ENCODE measurements at places on chromosomes 3 and 15. TPM values are rescaled to one million over a fixed set of nuclear protein-coding genes. Genes with fewer than 3 reads are reported as not detected.

Gene GOLGA8K
- not detected for total RNA-seq

- ATAC-seq = no peak
Measured at GRCh38 chr15:41860049-41860828, 21.6 kb downstream of the PLA2G4B start.

Gene CFAP91
- not detected for total RNA-seq

Gene COL6A5
- total RNA-seq = 0.16 TPM

DNA sequence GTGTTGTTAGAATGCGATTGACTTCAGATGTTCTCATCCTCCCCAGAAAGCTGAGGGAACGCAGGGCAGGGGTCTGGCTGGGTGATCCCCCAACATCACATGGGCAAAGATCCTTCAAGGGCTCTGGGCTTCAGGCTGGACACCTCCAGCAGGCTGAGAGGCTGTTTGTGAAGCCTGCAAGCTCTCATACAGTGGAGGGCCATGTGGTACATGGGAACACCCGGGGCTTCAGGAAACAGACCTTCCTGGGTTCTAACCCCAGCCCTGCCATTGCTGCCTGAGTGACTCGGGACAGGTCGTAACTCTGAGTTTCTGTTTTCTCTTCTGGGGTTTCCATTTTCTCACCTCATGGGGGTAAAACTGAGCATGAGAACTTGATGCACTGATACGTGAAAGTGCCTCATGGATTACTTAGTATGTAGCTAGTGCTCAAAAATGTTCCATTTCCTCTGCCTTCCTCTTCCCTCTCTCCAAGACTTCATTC lies 81.2 kb downstream of the TLE3 start:
- ATAC-seq = no peak

GRCh38 chr3:44058022-44058867 lies 183.4 kb upstream of the TOPAZ1 start:
- ATAC-seq = peak; percentile 75

DNA sequence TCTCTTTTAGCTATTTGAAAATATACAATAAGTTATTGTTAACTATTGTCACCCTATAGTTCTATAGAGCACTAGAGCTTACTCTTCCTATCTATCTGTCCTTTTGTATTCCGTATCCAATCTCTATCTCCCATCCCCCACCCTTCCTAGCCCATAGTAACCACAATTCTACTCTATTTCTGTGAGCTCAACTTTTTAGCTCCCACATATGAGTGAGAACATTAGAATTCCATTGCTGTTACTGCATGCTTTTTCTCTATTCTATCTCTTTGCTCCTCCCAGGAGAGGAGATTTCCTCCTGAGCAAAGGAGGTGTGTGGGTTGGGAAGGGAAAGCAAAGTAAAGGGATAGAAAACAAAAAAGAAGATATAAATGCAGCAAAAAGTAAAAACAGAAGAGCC lies 105.6 kb upstream of the SLC4A7 start:
- no peak for ATAC-seq

Gene BUB1B
- 15.3 TPM for total RNA-seq

Gene SERINC4
- 0.36 TPM for total RNA-seq

Gene PPARG
- 13.3 TPM for total RNA-seq

GRCh38 chr15:89175617-89176191 lies 45.7 kb downstream of the RLBP1 start:
- no peak for ATAC-seq

Gene CSPG4
- total RNA-seq = 1.9 TPM

Gene GOLGA6A
- total RNA-seq = 0.08 TPM

DNA sequence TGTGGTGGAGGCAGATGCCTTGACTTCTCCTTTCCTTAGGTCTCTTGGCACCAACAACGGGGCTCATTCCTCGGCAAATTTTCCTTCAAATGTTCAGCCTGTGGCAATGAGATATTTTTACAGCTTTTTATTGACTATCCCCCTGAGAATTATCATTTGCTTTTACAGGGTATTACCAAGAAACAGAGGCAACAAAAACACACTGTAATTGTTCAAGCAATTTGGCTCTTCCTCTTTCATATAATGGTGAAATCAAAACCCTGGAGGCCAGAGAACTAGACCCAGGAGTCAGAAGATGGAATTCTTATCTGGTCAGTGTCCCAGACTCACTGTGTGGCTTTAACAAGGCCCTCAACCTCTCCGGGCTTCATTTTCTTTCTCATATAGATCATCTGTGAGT lies 40.1 kb downstream of the TRIM42 start:
- ATAC-seq = no peak

DNA sequence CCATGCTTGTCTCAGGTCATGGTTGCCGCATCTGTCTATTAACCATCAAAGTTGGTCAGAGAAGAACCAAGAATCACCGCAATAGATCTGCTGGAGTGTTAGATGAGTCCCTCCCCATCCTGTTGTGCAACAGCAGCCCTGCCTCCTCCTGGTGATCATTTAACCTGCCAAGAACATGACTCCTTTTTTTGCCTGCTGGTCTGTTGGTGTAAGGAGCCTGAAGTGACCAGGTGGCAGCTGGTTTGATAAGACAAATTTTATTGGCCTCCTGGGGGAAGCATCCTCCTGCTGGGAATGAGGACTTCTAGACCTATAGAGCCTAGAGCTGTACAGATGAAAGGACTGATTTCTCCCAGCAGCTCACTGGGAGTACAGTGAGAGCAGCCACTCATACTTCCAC lies 43.5 kb upstream of the RAF1 start:
- peak; percentile 12 for ATAC-seq

GRCh38 chr3:74920721-74921350 lies 306.4 kb upstream of the CNTN3 start:
- ATAC-seq = no peak

GRCh38 chr3:155805204-155805801 lies 775 bp downstream of the C3orf33 start:
- ATAC-seq = peak; percentile 59

GRCh38 chr3:72270072-72270681 lies 485.2 kb upstream of the PROK2 start:
- ATAC-seq = peak; percentile 87

Gene ELL3
- 12.7 TPM for total RNA-seq

GRCh38 chr3:63613561-63613960 lies 38.9 kb upstream of the SNTN start:
- no peak for ATAC-seq

GRCh38 chr3:28278918-28279317 lies 37.5 kb downstream of the CMC1 start:
- ATAC-seq = no peak

DNA sequence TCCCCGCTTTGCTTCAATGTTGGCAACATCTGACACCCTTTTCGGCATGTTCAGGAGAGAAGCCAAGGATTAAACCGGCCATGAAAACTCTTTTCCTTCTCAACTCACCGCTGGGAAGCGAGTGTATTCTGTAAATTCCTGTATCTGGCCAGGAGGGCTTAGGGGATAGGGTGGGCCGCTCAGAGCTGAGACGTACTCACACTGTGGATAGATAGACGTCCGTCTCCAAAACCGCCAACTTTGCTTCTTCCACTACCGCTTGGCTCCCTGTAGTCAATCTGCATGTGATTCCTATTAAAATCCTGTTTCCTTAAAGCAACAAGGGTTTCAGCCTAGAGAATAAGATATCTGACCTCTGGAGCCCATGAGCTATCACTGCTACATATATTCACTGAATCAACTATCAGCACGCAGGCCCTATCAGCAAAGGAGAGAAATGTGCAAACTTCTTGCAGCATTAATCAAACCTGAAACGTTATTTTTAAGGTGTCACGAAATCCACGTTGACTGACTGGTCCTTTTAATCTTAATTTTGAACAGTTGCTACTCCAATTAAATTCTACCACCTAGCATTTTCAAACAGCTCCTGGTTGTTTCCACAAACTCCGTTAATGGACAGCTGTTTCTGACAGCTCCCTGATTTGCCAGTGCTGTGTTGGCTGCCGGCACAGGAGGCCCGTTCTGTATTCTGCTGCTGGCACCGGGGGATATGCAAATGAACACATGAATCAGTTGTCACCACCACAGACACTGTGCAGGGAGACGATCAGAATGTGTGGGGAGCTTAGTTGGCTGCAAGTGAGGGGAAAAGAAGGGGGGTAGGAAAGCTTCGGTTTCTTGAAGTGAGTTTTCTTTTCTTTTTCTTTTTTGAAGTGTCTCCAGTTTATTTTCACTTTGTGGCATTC lies 438.9 kb upstream of the ARRDC4 start:
- ATAC-seq = no peak

GRCh38 chr15:85399627-85400026 lies 19.2 kb downstream of the AKAP13 start:
- ATAC-seq = no peak

- no peak for ATAC-seq
Measured at GRCh38 chr15:76625267-76625666, 279.9 kb downstream of the SCAPER start.

DNA sequence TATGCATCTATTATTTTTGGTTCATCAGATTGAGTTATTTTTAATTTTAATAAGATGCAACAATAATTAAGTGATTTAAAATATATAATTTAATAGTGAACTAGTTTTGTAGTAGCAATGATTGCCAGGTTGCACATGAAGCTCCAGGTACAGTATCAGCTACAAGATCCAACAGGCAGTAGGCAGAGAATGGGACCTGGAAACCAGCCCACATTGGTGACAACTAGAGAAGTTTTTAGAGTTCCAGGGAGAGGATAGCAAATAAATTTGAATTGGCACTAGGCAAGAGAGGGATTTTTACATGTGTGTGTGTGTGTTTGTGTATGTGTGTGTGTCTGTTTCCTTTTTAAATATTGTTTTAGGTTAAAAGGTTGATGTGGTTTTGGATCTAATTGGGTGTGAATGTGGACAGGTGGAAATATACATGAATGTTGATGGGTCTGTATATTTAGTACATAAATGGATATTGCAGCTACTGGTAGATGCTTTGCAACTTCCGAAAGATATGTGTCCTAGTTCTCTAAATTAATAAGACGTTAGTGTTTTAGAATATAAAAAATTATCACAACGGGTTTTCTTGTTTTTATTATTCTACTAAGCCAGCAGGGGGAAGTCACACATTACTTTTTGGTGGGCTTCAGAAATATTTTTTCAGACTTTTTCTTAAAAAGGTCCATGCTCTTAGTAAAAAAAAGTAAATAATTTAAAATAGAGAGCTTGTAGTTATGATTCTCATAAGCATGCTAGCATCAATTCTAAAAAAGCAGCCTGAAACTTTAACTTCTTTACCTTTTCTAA lies 110.1 kb upstream of the GBE1 start:
- ATAC-seq = no peak

DNA sequence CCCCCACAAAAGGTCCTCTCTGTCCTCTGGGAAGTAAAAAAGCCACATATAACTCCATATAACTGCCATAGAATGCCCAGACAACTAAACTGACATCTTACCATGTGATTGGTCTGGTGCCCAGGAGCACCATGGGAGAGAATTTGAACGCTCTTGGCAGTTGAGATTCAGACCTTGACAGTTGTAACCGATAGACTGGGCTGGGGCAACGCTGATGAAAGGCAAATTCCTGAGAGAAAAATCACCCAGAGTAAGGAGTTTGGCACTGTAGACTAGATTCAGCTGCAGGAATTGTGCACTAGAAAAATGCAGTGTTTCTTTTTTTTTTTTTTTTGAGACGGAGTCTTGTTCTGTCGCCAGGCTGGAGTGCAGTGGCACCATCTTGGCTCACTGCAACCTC lies 240.5 kb downstream of the SOX2 start:
- no peak for ATAC-seq

Gene SAMMSON
- not detected for total RNA-seq

DNA sequence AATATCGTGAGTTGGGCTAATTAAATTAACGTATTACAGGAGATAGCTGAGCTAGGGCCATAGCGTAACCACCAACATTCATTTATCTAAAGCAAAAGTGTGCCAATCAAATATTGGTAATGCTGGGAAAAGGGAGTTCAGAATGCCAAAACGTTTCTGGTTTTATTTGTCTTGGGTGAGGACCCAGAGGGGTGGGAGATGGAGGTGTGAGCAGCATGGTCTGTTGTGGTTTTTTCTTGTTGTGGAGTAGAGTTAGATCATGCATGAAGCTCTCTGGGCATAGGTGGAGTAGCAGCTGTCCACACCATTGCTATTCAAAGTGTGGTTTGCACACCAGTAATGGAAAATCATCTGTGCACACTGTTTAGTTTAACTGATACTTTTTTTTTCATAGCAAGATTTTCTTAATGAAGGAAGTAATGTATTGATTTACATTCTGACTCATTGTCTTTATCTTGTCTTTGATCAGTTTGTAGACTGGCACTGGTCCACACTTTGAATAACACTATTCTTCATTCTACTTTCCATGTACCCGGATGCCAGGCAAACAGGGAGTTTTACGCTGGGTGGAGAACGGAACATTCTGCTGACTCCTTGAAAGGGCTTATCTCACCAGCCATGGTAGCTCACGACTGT lies 50.8 kb upstream of the CRTC3 start:
- ATAC-seq = no peak

DNA sequence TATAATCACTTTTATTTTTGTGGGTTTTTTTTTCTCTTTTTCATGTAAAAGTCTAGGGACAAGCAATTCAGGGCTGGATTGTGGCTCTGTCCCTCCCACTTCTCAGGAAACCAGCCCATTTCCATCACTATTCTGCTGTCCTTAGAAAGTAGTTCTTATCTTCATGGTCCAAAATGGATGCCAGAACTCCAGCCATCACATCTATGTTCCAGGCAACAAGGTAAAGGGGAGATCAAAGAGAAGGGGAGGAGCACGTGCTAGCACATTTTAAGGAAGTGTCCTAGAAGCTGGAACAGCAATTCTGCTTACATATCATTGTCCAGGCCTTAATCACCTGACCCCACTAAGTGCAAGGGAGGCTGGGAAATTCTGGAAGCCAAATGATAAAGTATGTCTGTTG lies 181.1 kb upstream of the C2CD4B start:
- ATAC-seq = no peak

DNA sequence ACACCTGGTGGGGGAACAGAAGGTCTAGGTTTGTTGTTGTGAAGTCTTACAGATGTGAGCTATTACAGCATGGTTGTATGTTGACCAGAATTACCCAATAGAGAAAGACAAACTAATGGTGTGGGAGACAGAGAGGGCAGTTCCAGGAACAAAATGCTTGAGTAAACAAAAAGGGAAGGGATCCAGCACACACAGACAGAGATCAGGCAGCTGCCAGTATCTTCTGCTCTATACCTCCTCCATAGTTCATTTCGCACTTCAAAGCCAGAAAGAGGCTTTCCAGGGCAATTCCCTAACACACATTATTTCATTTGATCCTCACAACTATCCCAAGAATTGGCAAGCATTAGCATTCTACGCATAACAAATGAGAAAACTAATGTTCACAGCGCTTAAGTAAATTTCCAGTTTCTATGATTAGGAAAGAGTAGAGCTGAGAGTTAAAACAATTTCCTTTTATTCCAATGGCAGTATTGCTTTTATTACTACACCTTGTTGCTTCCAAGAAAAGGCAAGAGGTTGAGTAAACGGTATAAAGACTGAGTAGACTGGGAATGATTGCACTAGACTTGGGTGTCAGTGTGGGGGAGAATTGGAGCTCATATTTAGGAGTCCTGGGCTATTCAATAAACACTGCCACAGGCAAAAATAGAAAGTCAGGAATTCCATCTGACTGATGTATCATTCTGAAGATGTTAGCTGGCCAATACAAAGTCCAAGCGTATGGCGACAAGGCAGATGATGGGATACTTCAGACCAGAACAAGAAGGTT lies 39.7 kb upstream of the ZNF280D start:
- ATAC-seq = no peak

GRCh38 chr15:53710906-53711305 lies 48.6 kb downstream of the WDR72 start:
- ATAC-seq = no peak

- ATAC-seq = no peak
Measured at GRCh38 chr3:148173851-148174250, 523.9 kb upstream of the AGTR1 start.

Gene REC114
- not detected for total RNA-seq

Data from esophagus mucosa (tissue), 1 donor.